ENCODE measurements at places on chromosomes 3 and 15.

- DNase-seq, result no peak
These were observed at the start of gene ILDR1 for GRCh38 chr3:122021811-122022401. Gene ILDR1, minus strand, starts transcription at chr3:122022247. Its CDS starts 170 bp downstream, at chr3:122022077.

- DNase-seq, result peak; percentile 88
These were observed 6.0 kb downstream of the PHLDB2 start for GRCh38 chr3:111864821-111865656.

DNA sequence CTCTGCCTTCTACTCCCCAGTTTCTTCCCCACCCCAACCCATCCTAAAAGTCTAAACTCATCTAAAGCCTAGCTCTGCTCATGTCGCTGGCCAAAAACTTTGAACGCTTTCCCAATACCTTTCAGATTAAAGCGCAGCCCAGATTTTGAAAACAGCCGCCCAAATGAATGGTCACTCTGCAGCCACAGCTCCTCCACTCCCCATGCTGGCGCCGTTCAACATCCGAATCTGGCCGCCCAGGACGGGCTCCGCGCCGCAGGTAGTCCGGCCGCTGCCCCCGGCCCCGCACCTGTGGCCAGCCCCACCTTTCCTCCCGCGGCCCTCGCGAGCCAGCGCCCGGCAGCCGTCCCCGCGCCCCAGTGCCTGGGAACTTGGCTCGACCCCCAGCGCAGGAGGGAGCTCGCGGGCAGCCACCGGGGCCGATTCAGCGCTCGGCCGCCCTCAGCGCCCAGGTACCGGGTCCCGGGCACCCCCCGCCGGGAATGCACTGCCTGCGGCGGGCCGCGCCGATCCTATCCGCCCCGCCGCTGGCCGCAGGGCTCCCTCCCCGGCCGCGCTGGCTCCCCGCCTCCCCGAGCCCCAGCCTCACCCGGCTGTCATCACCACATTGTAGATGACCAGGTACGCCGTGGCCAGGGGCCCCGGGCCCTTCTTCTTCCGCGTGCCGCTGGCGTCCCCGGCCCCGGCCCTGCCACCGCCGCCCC is 417 bp downstream of the HACD2 start:
- peak; percentile 32 for DNase-seq

DNA sequence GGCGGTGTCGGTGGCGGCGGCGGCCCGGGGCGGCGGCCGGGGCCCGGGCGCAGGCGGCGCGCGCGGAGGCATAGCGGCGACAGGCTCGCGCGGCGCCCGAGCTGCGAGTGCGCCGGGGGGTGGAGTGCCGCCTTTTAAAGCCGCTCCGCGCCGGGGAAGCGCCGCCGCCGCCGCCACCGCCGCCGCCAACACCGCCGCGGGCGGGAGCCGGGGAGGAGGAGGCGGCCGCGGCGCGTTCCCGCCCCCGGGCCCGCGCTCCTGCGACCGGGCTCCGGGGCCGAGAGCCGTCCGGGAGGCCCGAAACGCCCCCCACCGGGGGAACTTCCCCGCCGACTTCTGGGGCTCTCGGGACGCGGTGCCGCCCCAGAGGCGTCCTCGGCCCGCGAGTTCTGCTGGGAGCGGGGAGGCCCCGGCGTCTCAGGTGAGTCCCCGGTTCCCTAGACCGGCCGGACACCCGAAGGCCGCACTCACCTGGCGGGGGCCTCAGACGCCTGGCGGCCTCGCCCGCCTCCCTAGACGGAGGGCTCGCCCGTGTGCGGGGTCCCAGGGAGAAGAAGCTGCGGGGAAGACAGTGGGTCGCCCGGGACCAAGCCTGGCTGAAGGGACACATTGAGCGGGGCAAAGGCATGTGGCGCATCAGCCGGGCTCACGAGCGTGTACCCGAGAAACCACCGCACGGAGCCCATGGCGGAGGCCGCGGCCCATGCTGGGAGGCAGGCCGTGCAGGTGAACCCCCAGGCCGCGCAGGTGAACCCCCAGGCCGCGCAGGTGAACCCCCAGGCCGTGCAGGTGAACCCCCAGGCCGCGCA is at the start of gene PCSK6:
Gene PCSK6 (minus strand): TSS at position 109 of the 809 bp plus-strand sequence. CDS start 37 bp downstream, at position 72.
- DNase-seq, result no peak

DNA sequence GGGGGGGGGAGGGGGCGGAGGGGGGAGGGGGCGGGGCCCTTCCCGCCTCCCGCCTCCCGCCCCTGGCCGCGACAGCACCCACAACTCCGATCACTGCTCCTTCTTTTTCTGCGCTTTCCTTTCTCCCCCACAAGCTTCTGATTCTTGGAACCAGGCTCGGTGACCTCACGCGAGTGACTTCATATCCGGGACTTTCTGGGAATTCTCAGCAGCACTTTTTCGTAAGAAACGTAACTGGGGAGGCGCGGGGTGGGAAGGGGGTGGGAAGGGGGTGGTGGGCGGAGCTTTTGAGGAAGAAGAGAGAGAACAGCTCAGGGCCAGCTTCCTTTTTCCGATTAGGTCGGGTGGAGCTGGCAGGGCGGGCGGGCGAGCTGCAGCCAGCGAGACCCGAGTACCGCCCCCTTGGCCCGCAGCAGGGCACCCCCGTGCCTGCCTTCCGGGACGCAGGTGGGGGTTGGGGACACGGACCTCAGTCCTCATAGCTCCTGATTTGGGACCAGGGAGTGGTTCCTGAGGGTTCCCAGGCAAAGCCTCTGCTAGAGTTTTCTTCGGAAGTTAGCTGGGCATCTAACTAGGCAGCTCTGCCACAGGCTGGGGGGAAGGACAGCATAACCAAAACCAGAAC is 14.6 kb downstream of the XIRP1 start:
- peak; percentile 99 for DNase-seq

- peak; percentile 48 for DNase-seq
These were observed 202.0 kb upstream of the IL12A start for GRCh38 chr3:159786489-159787177.
